T1000 (cell line): ENCODE measurements at places on chromosomes 3 and 15.

GRCh38 chr3:152209776-152210175, 59.0 kb upstream of the MBNL1 start:
- DNase-seq, result no peak

DNA sequence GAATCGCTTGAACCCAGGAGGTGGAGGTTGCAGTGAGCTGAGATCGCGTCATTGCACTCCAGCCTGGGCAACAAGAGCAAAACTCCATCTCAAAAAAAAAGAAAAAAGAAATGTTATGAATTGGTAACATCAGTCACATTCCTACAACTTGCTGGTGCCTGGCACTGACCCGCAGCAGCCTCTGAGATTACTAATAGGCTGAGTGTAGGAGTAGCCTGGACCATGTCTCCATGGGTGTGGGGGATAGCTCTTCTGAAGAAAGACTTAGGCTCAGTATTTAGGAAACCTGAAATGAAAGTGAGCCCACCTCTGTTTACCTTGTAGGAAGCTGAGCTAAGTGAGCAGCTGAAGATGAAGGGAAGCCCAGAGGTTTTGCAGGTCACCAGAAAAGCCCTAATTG, 148.3 kb downstream of the LRRC28 start:
- no peak for DNase-seq

GRCh38 chr3:120275618-120276017, 9.4 kb downstream of the GPR156 start:
- no peak for DNase-seq

GRCh38 chr3:141914311-141914710, 37.9 kb downstream of the ATP1B3 start:
- no peak for DNase-seq

DNA sequence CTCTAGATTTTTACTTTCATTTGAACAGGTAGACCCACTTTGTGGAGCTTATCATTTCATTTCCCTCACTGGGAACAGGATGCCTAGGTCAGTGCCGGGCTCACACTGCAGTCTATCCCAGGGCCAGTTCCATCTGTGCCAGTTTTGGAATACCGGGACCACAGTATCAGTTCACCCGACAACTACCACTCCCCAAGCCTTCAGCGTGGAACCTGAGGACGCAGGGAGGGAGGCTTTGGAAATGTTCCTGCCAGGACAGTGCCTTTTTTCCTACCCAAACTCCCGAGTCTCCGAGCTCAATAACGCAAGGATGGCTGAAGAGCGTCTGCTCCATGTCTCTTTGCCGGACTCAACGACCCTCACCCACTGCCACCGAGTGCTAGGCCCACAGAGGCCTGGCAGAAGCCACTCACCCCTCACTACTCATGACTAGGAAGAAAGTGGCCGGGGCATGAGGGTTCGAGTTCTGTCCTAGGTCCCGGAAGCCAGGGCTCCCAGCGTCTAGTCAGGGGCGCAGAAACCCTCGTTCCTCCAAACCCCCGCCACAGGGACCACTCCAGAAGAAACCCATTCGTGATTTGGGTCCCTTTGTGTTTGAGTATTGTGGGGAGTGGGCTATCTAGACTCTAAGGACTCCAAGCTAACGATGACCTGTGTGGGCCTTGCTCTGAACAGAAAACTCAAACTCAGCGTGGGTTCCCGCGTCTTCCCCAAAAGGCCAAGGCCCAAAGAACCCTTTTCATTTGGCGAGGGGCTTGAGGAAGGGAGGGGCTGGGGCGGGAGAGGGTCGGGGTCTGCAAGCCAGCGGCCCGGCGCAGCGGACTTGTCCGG, 11.4 kb downstream of the ZIC1 start:
- no peak for DNase-seq

DNA sequence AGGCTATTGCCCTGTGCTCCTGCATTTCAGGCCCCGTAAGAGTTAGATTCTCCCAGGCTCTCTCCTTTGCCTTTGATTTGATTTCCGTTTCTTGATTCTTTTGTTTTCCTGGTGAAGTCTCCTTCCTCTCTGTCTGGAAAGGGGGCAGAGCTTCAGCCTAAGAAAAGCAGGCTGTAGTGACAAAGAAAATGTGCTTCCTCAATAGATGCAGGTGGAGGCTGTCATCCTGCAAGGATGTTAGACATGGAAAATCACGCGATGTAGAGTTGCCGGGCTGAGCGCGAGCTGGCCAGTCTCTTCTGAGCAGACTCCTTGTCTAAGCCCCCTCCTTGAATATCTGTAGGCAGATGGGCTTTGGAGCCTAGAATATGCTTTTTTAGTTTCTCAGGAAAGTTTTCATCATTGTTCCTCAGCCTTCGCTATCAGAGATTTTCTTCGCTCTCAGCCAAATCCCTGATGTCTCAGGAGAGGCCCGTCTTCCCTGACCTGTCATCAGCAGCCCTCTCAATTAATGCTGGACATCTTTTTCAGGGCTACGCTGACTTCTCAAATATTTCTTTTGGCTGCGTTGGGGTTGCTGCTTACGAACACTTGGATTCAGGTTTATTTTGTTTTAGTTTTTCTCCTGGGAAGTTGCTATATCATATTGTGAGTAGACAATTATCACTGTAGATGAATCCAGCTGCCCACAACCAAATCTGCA, 163.6 kb downstream of the ITPR1 start:
- no peak for DNase-seq

GRCh38 chr3:133117342-133117741, 79.2 kb downstream of the TMEM108 start:
- no peak for DNase-seq

DNA sequence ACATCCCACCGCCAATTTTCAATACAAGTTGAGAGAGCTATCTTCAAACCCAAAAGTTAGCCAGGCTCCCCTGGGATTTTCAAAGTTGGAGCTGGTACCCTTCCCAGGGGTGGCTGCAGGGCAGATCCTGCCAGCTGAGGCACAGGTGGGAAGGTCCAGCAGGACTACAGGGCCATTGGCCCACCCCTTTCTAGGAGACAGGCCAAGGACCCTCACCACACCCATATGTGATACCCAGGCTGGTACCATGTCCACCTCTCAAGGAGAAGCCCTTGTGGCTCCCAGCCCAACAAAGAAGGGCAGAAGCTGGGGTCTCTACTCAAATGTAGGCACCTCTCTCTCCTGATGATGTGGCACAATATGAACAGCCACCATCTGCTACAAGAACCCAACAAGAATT, 8.0 kb downstream of the POC1A start:
- DNase-seq, result no peak
